A549 treated with CpdA at 1 μM for 4 hours (cell line): ENCODE measurements at places on chromosomes 1 and 21. TPM values are rescaled to one million over a fixed set of nuclear protein-coding genes. Genes with fewer than 3 reads are reported as not detected.

WNT3A gene
- total RNA-seq, result 0.02 to 0.06 TPM (median 0.05 TPM) in 3 of 5 replicates, not detected in the others

ADARB1 gene
- 4.1 to 6.4 TPM (median 4.4 TPM) in 5 replicates for total RNA-seq

OVAAL gene
- 0.05 to 0.19 TPM in 2 of 5 replicates, not detected in the others for total RNA-seq

CFAP107 gene
- total RNA-seq, result not detected in 5 replicates

ITPKB gene
- 2.3 to 3.0 TPM (median 2.8 TPM) in 5 replicates for total RNA-seq

OR10J1 gene
- total RNA-seq, result not detected in 5 replicates

CBR3 gene
- total RNA-seq, result 13.2 to 16.8 TPM (median 15.4 TPM) in 5 replicates

PLA2G2D gene
- 0.03 TPM in 1 of 5 replicates, not detected in the others for total RNA-seq

SNRPE gene
- total RNA-seq, result 162 to 258 TPM (median 252 TPM) in 5 replicates

PPM1J gene
- total RNA-seq, result 0.79 to 1.5 TPM (median 0.96 TPM) in 5 replicates

MEF2D gene
- 24.4 to 37.4 TPM (median 33.9 TPM) in 5 replicates for total RNA-seq

PSRC1 gene
- 21.3 to 26.8 TPM (median 24.2 TPM) in 5 replicates for total RNA-seq

USH2A gene
- not detected in 5 replicates for total RNA-seq

ROR1 gene
- 11.1 to 13.7 TPM (median 11.6 TPM) in 5 replicates for total RNA-seq

EXO1 gene
- 21.8 to 35.1 TPM (median 24.8 TPM) in 5 replicates for total RNA-seq

RAVER2 gene
- total RNA-seq, result 4.4 to 5.6 TPM (median 5.2 TPM) in 5 replicates

GJB3 gene
- 3.3 to 8.0 TPM (median 5.1 TPM) in 5 replicates for total RNA-seq

ORC1 gene
- total RNA-seq, result 18.0 to 21.4 TPM (median 19.0 TPM) in 5 replicates

AADACL4 gene
- total RNA-seq, result not detected in 5 replicates

PTGFR gene
- 0.02 TPM in 1 of 5 replicates, not detected in the others for total RNA-seq

CELA2A gene
- not detected in 5 replicates for total RNA-seq
